Smooth muscle cell of the umbilical artery (primary cell): ENCODE measurements at places on chromosomes 5 and 9. TPM values are rescaled to one million over a fixed set of nuclear protein-coding genes. Genes with fewer than 3 reads are reported as not detected.

Gene HRH2
- not detected in 2 replicates for total RNA-seq

Gene IFNA13
- not detected in 2 replicates for total RNA-seq

Gene PCDHGA12
- total RNA-seq: 16.3 and 33.7 TPM in 2 replicates

Gene GDA
- total RNA-seq: not detected in 2 replicates

Gene PRRT1B
- not detected in 2 replicates for total RNA-seq

Gene AGXT2
- total RNA-seq: not detected in 2 replicates

Gene PITX1
- total RNA-seq: 29.7 and 35.3 TPM in 2 replicates

Gene NMUR2
- total RNA-seq: not detected in 2 replicates

Gene DMRTA1
- 1.1 and 2.1 TPM in 2 replicates for total RNA-seq

Gene SOHLH1
- total RNA-seq: not detected in 2 replicates

Gene PCA3
- not detected in 2 replicates for total RNA-seq

Gene SPATA31D4
- not detected in 2 replicates for total RNA-seq

Gene IL9
- not detected in 2 replicates for total RNA-seq

Gene SPINK7
- total RNA-seq: not detected in 2 replicates

Gene PHF24
- 0.05 and 0.30 TPM in 2 replicates for total RNA-seq

Gene HAPLN1
- 0.89 and 24.8 TPM in 2 replicates for total RNA-seq

Gene INSL4
- not detected in 2 replicates for total RNA-seq

Gene SPRY4
- 11.3 TPM in 2 replicates for total RNA-seq

Gene NOXA1
- 0.18 and 0.30 TPM in 2 replicates for total RNA-seq

Gene ARID3C
- total RNA-seq: 0.18 TPM in 1 of 2 replicates, not detected in the other

Gene CAVIN4
- 2.4 and 3.6 TPM in 2 replicates for total RNA-seq

Gene IPPK
- total RNA-seq: 19.0 and 25.6 TPM in 2 replicates

Gene ITGA2
- 72.5 and 294 TPM in 2 replicates for total RNA-seq

Gene TAL2
- not detected in 2 replicates for total RNA-seq

Gene MLANA
- total RNA-seq: 0.05 TPM in 1 of 2 replicates, not detected in the other

Gene SHROOM1
- total RNA-seq: 1.8 and 2.1 TPM in 2 replicates

Gene REXO4
- total RNA-seq: 11.3 and 18.9 TPM in 2 replicates

Gene SLC6A19
- not detected in 2 replicates for total RNA-seq

Gene LCN1
- total RNA-seq: 0.59 TPM in 1 of 2 replicates, not detected in the other

Gene FUT7
- under 0.01 TPM in 1 of 2 replicates, not detected in the other for total RNA-seq

Gene IL3
- not detected in 2 replicates for total RNA-seq

Gene FLT4
- total RNA-seq: 0.30 and 0.46 TPM in 2 replicates

Gene LMAN2
- 494 and 696 TPM in 2 replicates for total RNA-seq

Gene TLR4
- total RNA-seq: 0.23 and 0.30 TPM in 2 replicates

Gene FOXD4L5
- total RNA-seq: 0.09 and 0.30 TPM in 2 replicates

Gene POU5F2
- total RNA-seq: 0.89 and 1.2 TPM in 2 replicates

Gene ATOSB
- 37.7 and 55.5 TPM in 2 replicates for total RNA-seq

Gene RNF183
- total RNA-seq: not detected in 2 replicates

Gene BAAT
- 0.23 TPM in 1 of 2 replicates, not detected in the other for total RNA-seq

Gene TICAM2
- 5.0 and 5.6 TPM in 2 replicates for total RNA-seq

Gene PCSK1
- total RNA-seq: not detected in 2 replicates

Gene CHSY3
- total RNA-seq: 43.7 and 53.7 TPM in 2 replicates

Gene APBA1
- total RNA-seq: 7.4 and 9.8 TPM in 2 replicates

Gene ALDOB
- not detected in 2 replicates for total RNA-seq

Gene ECPAS
- 73.9 and 106 TPM in 2 replicates for total RNA-seq

Gene ACOT12
- 0.23 TPM in 1 of 2 replicates, not detected in the other for total RNA-seq

Gene SPEF2
- total RNA-seq: 3.6 and 4.5 TPM in 2 replicates

Gene RANBP17
- total RNA-seq: 15.1 and 18.2 TPM in 2 replicates

Gene SEMA5A
- total RNA-seq: 19.3 and 26.1 TPM in 2 replicates

Gene PCDHGA4
- total RNA-seq: 5.8 and 6.5 TPM in 2 replicates

Gene SLC35A4
- 13.1 and 35.8 TPM in 2 replicates for total RNA-seq

Gene ROR2
- 19.9 and 20.5 TPM in 2 replicates for total RNA-seq
